Keratinocyte (primary cell): ENCODE measurements at places on chromosomes 7 and 10. TPM values are rescaled to one million over a fixed set of nuclear protein-coding genes. Genes with fewer than 3 reads are reported as not detected.
A peak's percentile ranks its signal among the peaks of the same experiment; 100 is the strongest.

DNA sequence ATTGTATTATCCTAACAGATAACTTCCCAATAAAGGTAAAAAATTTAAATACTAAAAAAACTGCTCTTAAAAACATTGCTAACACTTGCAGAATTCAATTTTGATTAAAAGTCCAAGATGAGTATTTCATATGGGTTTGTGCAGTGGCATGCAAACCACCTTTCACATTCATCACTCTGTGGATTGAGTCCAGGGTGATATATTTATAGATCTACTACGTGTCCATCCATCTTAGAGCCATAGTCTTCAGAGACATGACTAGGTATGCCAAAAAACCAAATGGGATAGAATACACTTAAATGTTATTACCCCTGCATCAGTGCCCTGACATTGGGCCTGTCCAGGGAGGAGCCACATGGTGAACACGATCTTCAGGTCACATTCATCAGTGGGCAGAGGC lies 96.0 kb downstream of the DOCK4 start:
- DNase-seq, result no peak

- no peak for DNase-seq
These were observed 152.6 kb upstream of the PPP2R2D start for GRCh38 chr10:131748191-131748590.

GRCh38 chr7:18890885-18891621 lies 226.4 kb downstream of the TWIST1 start:
- no peak for DNase-seq

DNA sequence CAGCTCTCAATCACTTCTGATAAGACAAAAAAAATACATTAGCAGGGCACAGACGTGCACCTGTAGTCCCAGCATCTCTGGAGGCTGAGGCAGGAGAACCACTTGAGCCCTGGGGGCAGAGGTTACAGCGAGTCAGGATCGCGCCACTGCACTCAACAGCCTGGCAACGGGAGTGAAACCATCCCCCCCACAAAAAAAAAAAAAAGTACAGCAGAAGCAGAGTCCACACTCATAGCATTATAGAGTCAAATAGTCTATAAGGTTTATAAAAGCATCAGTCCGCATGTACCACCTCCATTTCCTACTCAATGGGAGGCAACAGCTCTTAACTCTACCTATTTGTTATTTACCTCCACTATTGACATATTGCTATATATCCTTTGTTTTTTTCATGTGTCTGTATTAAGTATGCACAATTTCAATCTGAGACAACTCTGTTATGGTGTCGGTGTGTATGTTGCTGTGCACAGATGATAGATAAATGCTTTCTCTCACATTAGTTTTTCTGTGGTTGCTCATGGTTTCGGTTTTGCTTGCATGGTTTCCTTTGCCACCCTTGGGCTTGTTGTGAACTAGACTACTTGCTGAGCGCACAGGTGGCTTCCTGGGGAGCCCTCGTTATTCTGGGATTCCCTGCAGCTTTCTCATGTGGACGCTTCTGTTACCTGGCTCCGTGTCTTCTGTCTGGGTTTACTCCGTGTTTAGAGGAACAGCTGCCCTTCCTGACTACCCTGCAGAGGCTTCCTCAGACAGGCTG lies 40.4 kb downstream of the PROSER2 start:
- DNase-seq, result no peak

DNA sequence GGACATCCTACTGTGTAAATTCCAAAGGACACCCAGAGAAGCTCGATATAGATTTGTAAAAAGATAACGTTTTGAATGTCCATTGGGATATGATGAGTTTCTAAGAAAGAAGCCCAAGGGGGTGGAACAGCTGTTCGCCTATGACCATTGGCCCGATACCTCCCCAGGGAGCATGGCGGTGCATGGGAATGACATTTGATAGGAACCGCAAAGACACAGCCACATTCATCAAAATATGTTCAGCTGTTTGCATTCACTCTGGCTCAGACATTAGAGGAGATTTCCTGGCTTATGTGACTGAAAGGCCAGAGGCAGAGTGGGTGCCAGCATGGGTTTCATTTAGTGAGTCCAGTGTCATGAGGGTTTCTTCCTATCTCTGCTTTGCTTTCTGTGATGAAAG lies 56.0 kb upstream of the BAIAP2L1 start:
- DNase-seq, result no peak

- no peak for DNase-seq
These were observed 63.8 kb downstream of the CCSER2 start for GRCh38 chr10:84392181-84392580.

DNA sequence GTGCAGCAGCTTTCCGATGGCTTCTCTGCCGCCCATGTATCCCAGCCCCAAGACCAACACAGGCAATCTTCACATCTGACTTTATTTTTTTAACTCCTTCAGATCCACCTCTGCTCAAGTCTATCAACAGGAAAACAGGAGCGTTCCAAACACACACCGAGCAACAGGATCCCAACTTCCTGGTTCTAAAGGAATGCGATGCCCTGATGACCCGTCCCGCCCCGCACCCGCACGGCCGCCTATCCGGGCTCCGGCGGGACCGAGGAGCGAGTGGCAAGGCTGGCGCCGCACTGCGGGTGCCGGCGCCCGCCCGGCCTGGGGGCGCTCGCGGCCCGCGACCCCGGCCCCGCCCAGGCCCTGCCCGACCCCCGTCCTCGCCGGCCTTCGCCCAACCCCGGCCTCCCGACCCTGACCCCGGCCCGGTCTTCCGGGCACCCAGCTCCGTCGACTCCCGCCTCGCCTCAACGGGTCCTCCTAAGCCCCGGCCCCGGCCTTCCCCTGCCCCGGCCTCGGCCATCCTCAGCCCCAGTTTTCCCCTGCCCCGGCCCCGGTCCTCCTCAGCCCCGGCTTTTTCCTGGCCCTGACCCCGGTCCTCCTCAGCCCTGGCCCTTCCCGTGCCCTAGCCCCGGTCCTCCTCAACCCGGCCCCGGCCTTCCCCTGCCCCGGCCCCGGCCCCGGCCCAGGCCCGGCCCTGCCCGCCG lies 730 bp downstream of the LARP4B start:
- no peak for DNase-seq

- DNase-seq, result no peak
These were observed 113.7 kb downstream of the SVOPL start for GRCh38 chr7:138587485-138587884.

- DNase-seq, result no peak
These were observed 66.1 kb downstream of the CALML3 start for GRCh38 chr10:5590816-5591215.

- DNase-seq, result no peak
These were observed 898.3 kb downstream of the REEP3 start for GRCh38 chr10:64419461-64419860.

DNA sequence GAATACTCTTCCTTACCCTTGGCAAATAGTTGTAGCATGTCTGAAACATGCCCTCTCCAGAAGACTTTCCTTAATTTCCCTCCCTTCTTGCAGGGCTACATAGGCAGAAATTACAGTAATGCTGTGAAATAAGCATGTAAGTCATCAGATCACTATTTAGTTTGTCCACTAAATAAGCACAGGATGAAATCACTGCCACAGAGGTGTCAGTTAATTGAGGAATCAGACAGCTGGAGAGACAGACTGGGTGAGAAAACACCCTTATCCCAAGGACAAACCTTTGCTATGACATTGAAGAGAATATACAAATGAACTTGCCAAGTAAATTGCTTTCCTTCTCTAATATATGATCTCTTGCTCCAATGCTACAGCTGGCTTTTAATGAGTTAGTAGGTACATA lies 129.3 kb downstream of the CHRM2 start:
- no peak for DNase-seq

GRCh38 chr10:110434489-110435096 lies 63.1 kb upstream of the DUSP5 start:
- no peak for DNase-seq

GRCh38 chr7:102059524-102059923 lies 227.1 kb upstream of the SH2B2 start:
- DNase-seq, result no peak

- DNase-seq, result no peak
These were observed 3.4 kb upstream of the CEP41 start for GRCh38 chr7:130444234-130444633.

DNA sequence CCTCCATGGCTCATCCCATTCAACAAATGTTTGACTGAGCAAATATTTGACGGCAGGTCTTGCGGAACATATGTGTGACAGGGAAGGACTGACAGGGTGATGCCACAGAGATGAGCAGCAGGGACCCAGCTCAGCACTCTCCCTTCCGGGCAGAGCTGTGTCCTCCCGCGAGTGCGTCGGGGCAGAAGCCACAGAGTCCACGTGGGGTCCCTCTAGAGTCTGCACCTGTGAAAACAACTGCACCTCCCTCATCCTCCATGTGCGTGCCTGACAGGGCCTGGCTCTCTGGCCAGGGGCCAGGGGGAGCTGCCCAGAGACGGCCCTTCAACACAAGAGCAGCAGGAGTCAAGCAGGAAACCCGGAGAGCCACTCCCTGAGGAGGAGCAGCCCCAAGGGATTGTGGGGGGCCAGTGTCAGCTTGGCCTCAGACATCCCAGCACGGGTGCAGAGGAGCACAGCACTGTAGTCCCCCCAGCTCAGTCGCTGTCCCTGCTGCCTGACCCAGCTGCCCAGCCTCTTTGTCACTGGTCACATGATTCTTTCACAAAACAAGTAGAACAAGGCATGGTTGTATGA lies 83.6 kb upstream of the TMEM72 start:
- DNase-seq, result no peak

- no peak for DNase-seq
These were observed 11.0 kb upstream of the SH2D4B start for GRCh38 chr10:80526742-80527141.

- peak; percentile 7 for DNase-seq
These were observed 107.4 kb upstream of the GLCCI1 start for GRCh38 chr7:7861211-7861633.

GRCh38 chr7:111865430-111865829 lies 303.1 kb upstream of the IMMP2L start:
- no peak for DNase-seq

- DNase-seq, result no peak
These were observed 106.8 kb downstream of the ANK3 start for GRCh38 chr10:60282771-60283353.

GRCh38 chr7:8387551-8388256 lies 45.7 kb upstream of the NXPH1 start:
- DNase-seq, result no peak

- DNase-seq, result no peak
These were observed 233.5 kb downstream of the WDR11 start for GRCh38 chr10:121084675-121085070.

DNA sequence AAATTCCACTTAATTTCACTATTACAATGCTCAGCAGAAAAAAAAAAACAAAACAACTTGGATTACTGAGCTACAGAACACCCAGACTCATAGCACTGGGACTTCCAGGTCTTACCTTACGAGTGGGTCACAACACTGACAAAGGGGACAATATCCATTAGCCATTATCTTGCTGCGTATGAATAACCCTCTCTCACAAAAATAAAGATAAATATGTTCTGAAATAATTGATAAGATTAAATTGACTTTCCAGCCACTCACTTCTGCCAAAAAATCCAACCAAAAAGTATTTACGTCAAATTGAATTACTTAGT lies 128.7 kb downstream of the PKD1L1 start:
- DNase-seq, result no peak

DNA sequence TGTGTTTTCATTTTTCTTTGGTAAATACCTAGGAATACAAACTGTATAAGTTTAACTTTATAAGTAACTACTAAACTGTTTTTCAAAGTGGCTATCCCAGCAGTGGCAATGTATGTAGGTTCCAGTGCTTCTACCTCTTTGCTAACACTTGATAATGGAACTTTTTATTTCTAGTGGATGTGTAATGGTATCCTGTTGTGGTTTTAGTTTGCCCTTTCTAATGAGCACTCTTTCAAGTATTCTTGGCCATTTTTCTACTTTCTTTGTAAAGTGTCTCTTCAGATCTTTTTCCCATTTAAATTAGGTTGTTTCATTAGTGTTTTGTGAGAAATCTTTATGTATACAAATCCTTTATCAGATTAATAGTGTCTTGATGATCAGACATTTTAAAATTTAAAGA lies 4.6 kb downstream of the KIF20B start:
- no peak for DNase-seq

DNA sequence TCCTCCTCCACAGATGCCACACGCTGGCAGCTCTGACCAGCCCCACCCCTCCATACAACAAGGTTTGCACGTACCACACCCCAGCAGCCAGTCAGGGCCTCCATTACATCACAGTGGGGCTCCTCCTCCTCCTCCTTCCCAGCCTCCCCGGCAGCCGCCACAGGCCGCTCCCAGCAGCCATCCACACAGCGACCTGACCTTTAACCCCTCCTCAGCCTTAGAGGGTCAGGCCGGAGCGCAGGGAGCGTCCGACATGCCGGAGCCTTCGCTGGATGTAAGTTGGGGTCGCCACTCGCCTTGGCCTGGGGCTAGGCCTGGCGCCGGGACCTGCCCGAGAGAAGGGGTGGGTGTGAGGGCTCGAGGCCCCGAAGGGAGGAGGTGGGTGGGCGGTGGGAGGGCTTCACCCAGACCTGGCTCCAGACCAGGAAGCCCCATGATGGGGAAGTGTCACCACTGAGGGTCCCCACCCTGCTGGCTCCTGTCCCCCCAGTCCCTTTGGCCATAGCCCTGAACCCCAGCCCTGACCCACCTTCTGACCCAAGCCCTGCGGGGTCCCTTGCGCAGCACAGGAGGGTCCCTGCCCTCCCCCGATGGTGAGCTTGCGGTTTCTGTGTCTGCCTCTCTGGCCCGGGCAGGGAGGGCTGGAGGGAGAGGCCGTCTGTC lies 36.2 kb upstream of the PPIF start:
- no peak for DNase-seq

DNA sequence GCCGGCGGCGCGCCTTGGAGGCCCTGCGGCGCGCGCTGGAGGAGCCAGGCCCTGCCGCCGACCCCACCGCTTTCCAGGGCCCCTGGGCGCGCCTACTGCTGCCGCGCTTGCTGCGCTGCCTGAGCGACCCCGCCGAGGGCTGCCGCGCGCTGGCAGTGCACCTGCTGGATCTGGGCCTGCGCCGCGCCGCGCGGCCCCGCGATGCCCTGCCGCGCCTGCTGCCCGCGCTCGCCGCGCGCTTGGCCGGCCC lies 280 bp downstream of the DNAAF5 start:
- DNase-seq, result no peak

GRCh38 chr7:83077328-83077727 lies 85.4 kb downstream of the PCLO start:
- no peak for DNase-seq

GRCh38 chr7:69981646-69982045 lies 383.4 kb downstream of the AUTS2 start:
- DNase-seq, result no peak

GRCh38 chr10:72089618-72090017 lies 1.3 kb upstream of the SPOCK2 start:
- DNase-seq, result no peak

- DNase-seq, result no peak
These were observed 139.0 kb downstream of the MGMT start for GRCh38 chr10:129605986-129606518.

- no peak for DNase-seq
These were observed 30.6 kb downstream of the DRGX start for GRCh38 chr10:49365275-49365674.

Gene NKX1-2
- polyA plus RNA-seq, result 0.89 to 3.6 TPM (median 1.9 TPM) in 3 replicates

Gene COL13A1
- 0.89 to 3.2 TPM (median 1.5 TPM) in 3 replicates for polyA plus RNA-seq

Gene ODAD2
- polyA plus RNA-seq, result 0.01 to 0.02 TPM in 2 of 3 replicates, not detected in the other

Gene PODXL
- polyA plus RNA-seq, result 0.04 to 0.08 TPM (median 0.08 TPM) in 3 replicates

Gene CPVL
- polyA plus RNA-seq, result 2.4 to 9.8 TPM (median 7.8 TPM) in 3 replicates

Gene POM121
- 3.1 to 10.4 TPM (median 4.0 TPM) in 3 replicates for polyA plus RNA-seq

Gene MYH16
- polyA plus RNA-seq, result 0.55 to 2.2 TPM (median 0.69 TPM) in 3 replicates

Gene SORCS1
- polyA plus RNA-seq, result 0.01 TPM in 1 of 3 replicates, not detected in the others

Gene WEE2
- not detected in 3 replicates for polyA plus RNA-seq

Gene DRGX
- not detected in 3 replicates for polyA plus RNA-seq

Gene SORCS3
- polyA plus RNA-seq, result not detected in 3 replicates

Gene VWA2
- polyA plus RNA-seq, result 0.35 to 0.49 TPM (median 0.41 TPM) in 3 replicates
